Natural killer cell treated with Interleukin-12 subunit alpha and Interleukin-12 subunit beta and Interleukin-15 and Interleukin-18, amount 100 ng/mL, for 72 hours (primary cell): ENCODE measurements at places on chromosomes 1 and 21. TPM values are rescaled to one million over a fixed set of nuclear protein-coding genes. Genes with fewer than 3 reads are reported as not detected.

DNA sequence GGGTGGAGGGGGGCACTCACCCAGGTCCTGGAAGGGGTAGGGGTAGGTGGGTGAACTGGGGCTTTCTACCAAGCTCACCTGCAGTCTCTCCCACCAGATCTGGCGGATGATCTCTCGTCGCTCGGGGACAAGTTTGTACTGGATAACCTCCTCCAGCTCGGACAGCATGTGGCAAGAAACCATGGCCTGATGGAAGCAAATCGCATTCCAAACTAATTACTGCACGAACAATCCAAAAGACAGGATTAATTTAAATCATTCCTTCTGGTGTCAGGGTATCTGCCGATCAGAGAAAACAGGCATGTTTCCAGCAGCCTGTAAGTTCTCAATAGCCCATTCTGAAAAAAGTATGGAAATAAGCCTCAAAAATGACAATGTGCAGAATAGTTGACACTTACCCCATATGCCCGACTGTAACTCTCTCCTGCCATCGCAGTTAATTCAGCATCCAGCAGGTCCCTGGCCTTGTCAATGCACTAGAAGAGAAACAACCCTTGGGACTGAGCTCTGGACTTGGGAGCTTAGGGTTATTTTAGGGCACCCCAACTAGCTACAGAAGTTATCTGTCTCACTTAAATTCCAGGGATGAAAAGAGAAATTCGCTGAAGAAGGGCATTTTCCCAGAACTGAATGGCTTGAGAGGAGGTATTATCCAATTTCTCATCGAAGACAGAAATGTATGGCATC lies 44.4 kb upstream of the ANGPTL7 start:
- H3K4me1 ChIP-seq, result no peaks in the 10 kb centered on the region
- peaks cover 8% of the 10 kb centered on the region for H3K36me3 ChIP-seq
- H3K4me3 ChIP-seq, result no peak overlapping the region
- DNase-seq, result no peak
- no peaks in the 10 kb centered on the region for H3K27me3 ChIP-seq

DNA sequence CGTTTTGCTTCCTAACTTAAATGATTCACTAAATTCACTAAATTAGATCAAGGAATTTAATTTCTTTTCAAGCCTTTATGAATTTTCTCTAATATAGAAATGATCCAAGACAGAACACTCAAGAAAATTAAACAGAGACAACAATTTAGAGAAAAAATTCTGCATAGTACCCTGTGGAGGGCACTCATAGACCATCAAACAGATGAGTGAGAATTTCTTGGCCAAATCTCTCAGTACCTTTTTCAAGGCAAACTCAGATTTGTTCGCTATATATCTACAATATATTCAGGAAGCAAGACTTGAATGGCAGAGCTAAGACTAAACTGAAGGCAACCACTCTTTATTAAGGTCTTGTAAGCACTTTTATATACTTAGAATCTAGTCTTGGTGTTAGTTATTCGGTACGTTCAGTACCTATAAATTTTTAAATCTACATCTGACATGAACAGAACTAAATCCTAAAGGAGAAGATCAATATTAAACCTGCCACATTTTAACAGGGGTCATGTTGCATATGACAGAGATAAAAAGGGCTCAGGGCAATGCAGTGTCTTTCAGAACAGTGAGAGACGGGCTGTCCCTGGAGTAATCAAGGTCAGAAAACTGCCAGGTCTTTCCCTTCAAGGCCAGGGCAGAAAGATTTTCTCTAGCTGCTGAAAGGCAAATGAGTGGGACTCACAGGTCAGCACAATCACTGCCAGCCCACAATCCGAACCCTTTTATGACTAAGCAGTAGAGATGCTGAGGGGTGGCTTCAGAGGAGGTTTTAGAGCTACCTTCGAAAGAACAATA lies 118.8 kb upstream of the TMPRSS15 start:
- no peak for DNase-seq
- no peak overlapping the region for H3K27ac ChIP-seq
- no peaks in the 10 kb centered on the region for H3K4me1 ChIP-seq
- no peaks in the 10 kb centered on the region for H3K27me3 ChIP-seq
- no peaks in the 10 kb centered on the region for H3K36me3 ChIP-seq

- peak overlapping the region; percentile 23 for H3K4me3 ChIP-seq
- DNase-seq, result no peak
- H3K36me3 ChIP-seq, result no peaks in the 10 kb centered on the region
- H3K4me1 ChIP-seq, result peaks cover 22% of the 10 kb centered on the region
Measured at GRCh38 chr1:235910357-235911299, 43.9 kb upstream of the LYST start.

- no peak for DNase-seq
- H3K27me3 ChIP-seq, result peaks cover 4% of the 10 kb centered on the region
- no peaks in the 10 kb centered on the region for H3K4me1 ChIP-seq
- H3K27ac ChIP-seq, result no peak overlapping the region
- no peaks in the 10 kb centered on the region for H3K36me3 ChIP-seq
- no peak overlapping the region for H3K4me3 ChIP-seq
Measured at GRCh38 chr1:55926906-55927471, 652.4 kb downstream of the PLPP3 start.

Gene OLIG2
- total RNA-seq, result not detected

DNA sequence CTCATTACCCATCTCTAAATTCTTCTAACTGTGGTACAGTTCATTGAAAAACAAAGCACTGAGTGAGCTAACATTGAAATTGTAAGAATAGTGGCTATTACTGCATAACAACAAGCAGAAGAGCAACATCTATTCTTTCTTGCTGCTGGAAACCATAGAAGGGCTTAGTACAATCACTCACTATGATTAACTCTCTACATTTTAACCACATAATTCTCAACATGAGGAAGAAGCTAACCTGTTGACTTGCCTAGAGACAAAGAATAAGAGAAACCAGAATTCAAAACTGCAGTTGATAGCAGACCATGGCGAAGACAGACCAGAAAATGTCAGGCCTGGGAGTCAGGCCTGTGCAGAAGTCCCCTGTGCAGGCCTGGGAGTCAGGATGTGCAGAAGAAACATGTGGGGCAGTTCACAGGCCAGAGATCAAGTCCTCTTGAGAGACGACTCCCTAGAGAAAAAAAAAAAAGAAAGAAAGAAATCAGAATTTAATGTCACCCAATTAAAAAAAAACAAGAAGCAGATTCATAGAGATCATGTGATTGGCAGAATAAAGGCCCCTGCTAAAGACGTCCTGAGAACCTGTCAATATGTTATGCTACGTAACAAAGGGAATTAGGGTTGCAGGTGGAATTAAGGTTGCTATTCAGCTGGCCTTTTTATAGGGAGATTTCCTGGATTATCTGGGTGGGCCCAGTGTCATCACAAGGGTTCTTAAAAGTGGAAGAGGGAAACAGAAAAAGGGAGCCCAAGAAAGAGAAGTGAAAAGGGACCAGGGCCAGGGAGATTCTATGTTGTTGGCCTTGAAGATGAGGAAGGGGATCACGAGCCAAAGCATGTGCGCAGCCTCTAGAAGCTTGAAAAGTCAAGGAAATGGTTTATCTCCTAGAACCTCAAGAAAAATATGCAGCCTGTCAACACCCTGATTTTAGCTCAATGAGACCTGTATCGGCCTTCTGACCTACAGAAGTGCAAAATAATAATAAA lies 94.9 kb downstream of the MRPL39 start:
- H3K27ac ChIP-seq, result peak overlapping the region; percentile 82
- DNase-seq, result no peak
- H3K4me3 ChIP-seq, result peak overlapping the region; percentile 72
- no peaks in the 10 kb centered on the region for H3K27me3 ChIP-seq
- peaks cover 23% of the 10 kb centered on the region for H3K4me1 ChIP-seq

DNA sequence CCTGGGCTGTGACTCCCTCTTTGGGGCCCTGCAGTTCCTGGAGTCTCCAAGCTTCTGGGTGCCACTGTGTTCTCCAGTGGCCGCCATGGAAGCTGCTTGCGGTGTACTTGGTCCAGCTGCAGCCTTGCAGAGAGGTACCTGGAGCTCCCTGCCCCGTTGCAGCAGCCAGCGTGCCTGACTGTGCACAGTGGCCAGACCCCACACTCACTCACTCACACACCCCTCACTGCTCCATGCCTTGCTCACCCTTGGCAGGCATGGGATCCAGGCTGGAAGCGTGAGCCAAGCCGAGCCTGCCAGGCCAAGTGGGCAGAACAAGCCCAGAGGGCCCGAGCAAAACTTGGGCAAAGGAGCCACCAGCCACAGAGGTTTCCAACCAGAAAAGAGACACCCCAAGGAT lies 43.0 kb downstream of the MATN1 start:
- no peak overlapping the region for H3K4me3 ChIP-seq
- H3K27ac ChIP-seq, result no peak overlapping the region
- no peak for DNase-seq

DNA sequence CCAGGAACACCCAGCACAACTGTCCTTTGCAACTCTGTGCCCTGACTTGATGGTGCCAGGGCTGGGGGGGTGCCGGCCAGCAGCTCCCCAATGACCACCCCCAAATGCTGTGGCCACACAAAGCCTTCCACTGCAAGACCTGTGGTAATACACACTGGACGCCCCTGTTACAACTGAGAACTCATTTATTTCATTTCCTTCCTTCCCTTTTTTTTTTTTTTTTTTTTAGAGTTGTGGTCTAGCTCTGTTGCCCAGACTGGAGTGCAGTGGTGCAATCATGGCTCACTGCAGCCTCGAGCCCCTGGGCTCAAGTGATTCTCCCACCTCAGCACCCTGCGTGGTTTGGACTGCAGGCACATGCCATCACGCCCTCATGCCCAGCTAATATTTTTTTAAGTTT lies 25.2 kb downstream of the TP73 start:
- peaks cover 19% of the 10 kb centered on the region for H3K4me1 ChIP-seq
- no peak for DNase-seq
- no peaks in the 10 kb centered on the region for H3K36me3 ChIP-seq
- peaks cover 13% of the 10 kb centered on the region for H3K27me3 ChIP-seq
- H3K4me3 ChIP-seq, result peak overlapping the region; percentile 15

DNA sequence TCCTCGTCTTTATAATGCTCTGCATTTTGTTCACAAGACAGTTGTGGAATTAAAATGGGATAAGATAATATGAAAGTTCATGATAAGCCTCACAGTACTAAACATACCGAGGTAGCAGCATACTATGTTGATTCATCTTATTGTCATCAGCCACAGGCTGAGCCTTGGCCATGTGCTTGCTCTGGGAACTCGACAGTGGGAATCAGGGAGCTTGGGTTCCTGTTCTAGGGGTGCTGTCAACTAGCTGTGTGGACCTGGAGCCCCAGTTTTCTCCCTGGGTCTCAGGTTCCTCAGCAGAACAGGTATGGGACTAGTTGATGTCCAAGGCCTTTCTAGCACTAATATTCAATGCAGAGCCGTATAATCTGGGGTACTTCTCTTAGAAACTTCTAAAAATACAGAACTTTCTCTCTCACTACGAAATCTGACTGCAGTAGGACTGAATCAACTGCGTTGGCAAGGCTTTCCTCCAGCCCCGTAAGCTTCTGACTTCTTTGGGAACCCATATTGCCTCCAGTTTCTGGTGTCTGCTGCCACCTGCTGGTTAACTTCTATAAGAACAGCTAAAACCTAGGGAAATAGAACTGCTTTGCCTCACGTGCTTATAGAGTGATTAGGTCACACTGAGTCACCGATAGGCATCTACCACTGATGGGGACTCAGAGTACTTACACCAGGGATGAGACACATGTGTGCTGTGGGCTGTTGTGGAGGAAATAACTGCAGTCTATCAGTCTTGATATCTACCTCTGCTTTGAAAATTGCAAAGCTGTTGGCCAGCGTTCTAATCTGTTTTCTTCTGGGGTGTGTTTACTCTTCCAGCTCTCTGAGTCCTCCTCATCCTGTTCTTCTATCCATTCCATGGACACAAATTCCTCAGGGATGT lies 110.9 kb downstream of the RGL1 start:
- H3K27me3 ChIP-seq, result no peaks in the 10 kb centered on the region
- no peak overlapping the region for H3K27ac ChIP-seq
- peak; percentile 79 for DNase-seq

DNA sequence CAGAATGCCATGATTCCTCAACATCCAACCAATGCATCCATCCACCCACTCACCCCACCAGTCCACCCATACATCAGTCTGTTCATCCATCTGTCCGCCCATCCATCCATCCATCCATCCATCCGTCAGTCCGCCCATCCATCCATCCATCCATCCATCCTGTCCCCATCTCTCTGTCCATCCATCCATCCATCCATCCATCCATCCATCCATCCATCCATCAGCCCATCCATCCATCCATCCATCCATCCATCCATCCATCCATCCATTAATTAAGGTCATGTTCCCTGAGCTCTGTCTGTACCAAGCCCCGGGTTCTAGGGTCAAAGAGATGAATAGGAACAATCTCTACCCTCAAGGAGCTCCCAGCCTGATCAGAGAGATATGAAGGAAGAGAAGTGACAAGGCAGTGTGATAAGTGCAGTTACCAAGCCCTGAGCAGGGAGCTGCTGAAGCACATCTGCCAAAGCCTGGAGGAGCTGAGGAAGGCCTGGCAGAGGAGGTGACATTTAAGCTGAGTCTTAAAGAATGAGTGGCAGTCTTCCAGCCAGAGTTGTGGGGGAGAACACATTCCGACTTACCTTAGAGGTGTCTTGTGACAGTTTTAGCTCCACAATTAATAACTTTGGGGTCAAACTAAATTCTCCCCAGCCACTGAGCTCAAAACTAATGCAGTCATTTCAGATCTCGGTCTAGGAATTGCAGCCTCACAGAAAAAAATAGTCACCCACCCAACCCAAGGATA lies 47.9 kb downstream of the GRIK3 start:
- H3K27me3 ChIP-seq, result peaks cover 16% of the 10 kb centered on the region
- DNase-seq, result no peak
- no peak overlapping the region for H3K27ac ChIP-seq
- no peaks in the 10 kb centered on the region for H3K36me3 ChIP-seq
- no peak overlapping the region for H3K4me3 ChIP-seq

DNA sequence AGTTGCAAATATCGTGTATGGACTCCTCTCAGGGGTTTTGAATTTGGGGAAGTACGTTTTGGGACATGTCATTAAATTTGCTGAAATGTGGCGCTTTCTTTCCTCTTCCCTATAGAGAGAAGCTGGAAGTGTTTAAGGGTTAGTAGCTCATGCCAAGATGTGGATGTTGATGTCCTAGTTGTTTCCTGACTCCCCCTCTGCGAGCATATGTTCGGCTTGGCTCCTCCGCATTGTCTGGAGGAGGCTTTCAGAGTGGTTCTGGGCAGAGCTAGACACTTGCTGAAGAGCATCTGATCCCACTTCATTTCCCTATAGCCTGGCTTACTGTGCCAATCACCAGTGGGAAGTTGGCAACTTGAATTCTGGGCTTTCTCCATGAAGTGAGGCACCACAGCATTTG lies 347.4 kb upstream of the B3GALT2 start:
- H3K27me3 ChIP-seq, result no peaks in the 10 kb centered on the region
- H3K4me3 ChIP-seq, result no peak overlapping the region
- H3K4me1 ChIP-seq, result peaks cover 20% of the 10 kb centered on the region
- H3K36me3 ChIP-seq, result peaks cover 7% of the 10 kb centered on the region
- no peak for DNase-seq

Gene DEPDC1
- total RNA-seq, result 20.9 TPM
